ENCODE measurements at places on chromosomes 12 and 14.

- DNase-seq = no peak
Measured at GRCh38 chr12:94712815-94713515, 62.6 kb upstream of the TMCC3 start.

DNA sequence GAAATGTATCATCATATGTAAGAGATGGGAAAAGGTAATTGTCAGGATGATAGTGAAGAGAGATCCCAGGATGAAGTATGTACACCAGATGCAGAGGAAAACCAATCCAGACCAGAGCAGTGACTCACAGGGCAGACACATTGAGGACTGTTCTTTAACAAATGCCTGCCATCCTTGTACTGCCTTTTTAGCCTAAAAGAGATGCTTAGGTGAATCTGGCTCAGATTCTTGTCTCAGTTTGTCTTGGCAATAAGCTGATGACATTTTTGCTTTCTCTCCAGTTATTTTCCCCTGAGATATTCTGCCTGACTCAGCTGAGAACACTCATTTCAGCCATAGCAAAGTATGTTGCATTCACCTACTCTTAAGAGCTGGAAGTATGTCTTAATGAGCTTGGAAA is 405.3 kb upstream of the USP15 start:
- no peak for DNase-seq

DNA sequence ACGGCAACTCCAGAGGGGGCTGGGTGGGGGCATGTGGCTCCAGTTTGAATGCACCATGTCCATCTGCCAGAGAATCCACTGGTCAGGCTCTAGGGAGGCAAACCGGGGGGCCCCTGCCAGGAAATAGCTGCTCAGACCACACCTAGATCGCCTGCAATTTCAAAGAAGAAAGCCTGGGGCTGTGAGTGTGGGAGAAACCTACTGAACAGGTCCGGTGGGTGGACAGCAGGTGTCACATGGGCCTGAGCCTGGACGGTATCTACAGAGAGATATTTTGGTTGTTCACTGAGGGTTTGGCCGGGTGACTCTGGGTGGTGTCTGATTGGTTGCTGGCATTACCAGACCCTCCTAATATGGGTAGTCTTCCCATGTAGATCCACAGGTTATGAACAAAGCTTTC is 32.0 kb downstream of the DAO start:
- no peak for DNase-seq

- DNase-seq = no peak
Measured at GRCh38 chr12:79435742-79436141, 255.0 kb downstream of the PAWR start.

- no peak for DNase-seq
Measured at GRCh38 chr12:14976658-14977057, 3.8 kb downstream of the PDE6H start.

DNA sequence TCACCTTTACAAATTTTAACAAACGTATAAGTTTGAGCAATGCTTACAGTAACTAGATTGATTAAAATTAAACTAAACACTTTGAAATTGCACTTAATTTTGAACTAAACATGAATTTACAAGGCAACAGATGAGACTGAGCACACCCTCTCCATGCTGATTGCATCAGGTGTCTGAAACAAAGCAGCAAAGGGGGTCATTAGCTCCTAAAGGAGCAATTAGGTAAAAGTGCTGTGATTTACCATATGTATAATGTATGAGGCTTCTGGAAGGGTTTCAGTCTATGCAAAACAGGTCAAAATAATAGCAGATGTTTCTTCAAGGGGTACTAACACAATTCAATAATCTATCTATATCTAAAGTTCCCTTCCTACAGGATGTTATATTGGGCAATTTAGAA is 98.8 kb upstream of the LMNTD1 start:
- DNase-seq = no peak

DNA sequence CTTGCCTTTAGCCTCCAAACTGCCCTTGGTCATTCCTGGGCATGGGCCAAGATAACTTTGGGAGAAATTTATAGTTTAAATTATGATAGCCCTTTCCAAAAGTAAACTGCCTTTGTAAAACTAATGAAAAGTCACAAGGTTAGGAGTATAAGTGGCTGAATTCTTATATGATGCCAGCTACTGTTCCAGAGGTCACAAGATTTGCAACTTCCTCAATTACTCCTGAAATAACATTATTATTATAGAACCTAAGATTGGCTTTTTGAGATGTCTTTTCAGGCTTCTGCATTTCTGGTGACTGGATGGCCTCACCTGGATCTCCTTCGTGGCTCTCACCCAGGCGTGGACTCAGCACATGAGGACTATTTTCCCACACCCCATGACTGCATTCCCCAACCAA is 55.0 kb downstream of the OSBPL8 start:
- DNase-seq = no peak

DNA sequence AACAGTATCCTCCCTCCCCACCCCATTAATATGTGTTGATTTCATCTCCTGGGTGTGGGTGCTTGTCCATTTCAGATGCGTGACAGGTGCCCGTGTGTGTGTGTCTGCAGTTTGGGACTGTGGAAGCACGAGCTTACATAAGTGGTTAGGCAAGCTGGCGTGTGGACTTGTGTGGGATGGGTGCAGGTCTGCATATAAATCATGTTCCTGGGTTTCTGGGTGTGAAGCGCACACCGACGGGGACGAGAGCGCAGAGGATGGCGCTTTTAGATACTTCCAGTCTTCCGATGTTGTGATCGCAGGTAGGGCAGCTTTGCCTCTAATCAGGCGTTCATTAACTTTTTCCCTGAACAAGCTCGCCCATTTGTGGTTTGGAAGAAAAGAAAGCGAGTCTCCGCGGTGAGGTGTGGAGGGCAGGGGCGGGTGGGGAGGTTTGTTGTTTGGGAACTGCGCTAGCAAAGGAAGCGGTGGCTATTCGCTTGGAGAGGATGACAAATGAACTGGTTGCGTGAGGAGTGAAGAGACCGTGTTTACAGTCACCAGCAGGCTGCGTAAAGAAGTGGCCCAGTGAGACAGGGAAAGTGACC is 865 bp downstream of the RGS6 start:
- no peak for DNase-seq

- DNase-seq = no peak
Measured at GRCh38 chr12:114306646-114307045, 99.3 kb downstream of the TBX5 start.

- peak; percentile 27 for DNase-seq
Measured at GRCh38 chr12:108850854-108851573, 6.4 kb downstream of the SSH1 start.

GRCh38 chr14:95424529-95424928 is 91.9 kb downstream of the SYNE3 start:
- DNase-seq = no peak

GRCh38 chr14:26008290-26008689 is 589.5 kb downstream of the NOVA1 start:
- DNase-seq = no peak

DNA sequence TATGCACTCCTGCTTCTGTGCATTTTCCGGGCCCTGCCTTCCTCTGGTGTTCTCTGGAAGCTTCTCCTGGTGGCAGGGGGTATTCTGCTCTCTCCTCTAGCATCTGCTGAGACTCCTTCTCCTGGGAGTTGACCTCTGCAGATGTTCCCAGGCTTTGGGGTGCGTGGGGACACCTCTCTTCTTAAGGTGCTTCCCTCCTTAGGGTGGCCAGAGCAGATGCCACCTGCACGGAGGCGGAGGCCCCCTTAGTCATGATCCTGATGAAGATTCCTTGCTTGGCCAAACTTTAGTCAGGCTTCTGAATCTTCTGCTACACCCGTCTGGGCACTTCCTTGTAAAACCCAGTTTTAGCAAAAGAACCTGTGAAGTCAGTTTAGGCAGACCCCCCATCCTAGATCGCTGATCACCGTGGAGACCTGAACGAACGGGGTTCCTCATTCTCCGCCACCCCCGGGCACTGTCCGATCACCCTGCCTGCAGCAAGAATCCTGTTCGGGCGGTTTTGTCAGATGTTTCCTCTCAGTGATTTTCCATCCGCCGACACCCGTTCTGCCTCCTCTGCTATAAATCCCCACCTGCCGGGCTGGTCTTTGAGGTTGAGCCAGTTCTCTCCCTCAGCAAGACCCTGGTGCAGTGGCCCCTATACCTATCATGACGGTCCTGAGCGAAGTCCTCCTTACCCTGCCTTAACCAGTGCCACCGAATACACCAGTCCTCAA is 111.9 kb downstream of the CALM1 start:
- DNase-seq = no peak

- no peak for DNase-seq
Measured at GRCh38 chr14:74670726-74671411, 42.0 kb downstream of the AREL1 start.

DNA sequence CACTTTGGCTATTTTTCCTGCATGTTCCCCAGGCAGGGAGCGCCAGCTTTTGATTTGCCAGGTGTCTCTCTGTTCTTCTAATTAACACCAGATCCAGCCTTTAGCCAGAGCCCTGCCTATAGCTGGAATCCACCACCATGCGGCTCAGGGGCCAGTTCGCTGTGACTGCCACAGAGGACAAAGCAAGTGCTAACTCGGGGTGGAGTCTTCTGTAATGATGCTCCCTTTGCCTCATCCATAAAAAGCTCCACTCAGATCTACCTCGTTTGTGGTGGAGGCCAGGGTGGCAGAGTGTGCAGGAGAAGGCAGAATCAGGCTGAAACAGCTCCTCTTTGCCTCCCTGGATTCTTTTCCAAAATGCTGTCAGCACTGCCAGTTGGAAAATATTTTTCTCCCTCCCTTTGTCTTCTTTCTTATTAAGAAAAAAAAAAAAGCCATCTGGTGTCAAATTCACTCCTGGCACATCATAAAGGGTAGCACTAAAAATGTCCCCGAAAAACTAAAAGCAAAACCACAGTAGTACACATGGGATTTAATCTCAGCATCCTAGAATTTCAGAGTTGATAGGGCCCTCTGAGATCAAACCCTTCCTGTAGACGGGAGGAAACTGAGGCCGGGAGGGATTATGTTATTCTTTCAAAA is 18.0 kb upstream of the CTDSP2 start:
- DNase-seq = no peak

GRCh38 chr12:118103601-118104382 is at the start of gene VSIG10:
VSIG10 (minus strand) TSS chr12:118104011; CDS start chr12:118103671, 340 bp downstream.
- DNase-seq = peak; percentile 7

DNA sequence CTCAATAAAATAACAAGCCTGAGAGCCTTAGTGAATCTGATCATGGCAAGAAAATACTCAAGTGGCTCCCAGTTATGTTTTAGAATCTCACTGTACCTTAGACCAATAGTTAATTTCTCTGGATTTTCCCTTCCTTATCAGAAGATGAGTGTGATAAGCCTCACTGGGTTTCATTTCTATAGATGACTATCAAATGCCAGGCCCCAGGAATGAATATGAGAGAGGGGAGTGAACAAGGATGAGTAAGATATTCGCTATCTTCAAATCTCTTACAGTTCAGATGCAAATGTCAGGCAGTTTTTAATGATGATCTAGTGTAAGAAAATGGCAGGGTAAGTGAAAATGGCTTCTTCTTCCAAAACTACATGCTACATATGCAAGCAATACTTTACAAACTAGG is 26.1 kb upstream of the OR10P1 start:
- no peak for DNase-seq

GRCh38 chr14:67517083-67517482 is 16.0 kb upstream of the PLEKHH1 start:
- no peak for DNase-seq

GRCh38 chr12:114955414-114956014 is 271.5 kb upstream of the TBX3 start:
- no peak for DNase-seq

GRCh38 chr14:22824711-22825359 is 4.9 kb upstream of the MRPL52 start:
- peak; percentile 6 for DNase-seq

GRCh38 chr12:16221776-16222175 is 55.7 kb downstream of the SLC15A5 start:
- DNase-seq = no peak

- DNase-seq = peak; percentile 52
Measured at GRCh38 chr12:90253674-90254181, 545.1 kb upstream of the ATP2B1 start.

- DNase-seq = no peak
Measured at GRCh38 chr12:28127455-28127854, 62.8 kb upstream of the CCDC91 start.

DNA sequence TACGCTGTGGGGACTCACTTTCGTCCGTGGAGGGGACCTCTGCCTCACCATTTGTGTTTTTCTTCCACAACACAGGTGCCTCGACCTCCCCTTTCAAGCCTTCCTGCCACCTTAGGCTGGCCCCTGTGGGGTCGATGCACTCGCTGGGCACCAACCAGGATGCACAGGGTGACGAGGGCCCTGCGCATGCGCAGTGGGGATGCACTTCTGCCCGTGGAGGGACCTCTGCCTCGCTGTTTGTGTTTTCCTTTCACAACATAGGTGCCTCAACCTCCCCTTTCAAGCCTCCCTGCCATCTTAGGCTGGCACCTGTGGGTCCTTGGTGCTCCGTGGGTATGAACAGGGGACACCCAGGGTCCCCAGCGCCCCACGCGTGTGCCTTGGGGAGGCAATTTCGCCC is 356.8 kb downstream of the ALG10 start:
- DNase-seq = no peak

- no peak for DNase-seq
Measured at GRCh38 chr12:79689477-79690141, 1.2 kb downstream of the PAWR start.

GRCh38 chr14:91335191-91336092 is 82.2 kb downstream of the CCDC88C start:
- no peak for DNase-seq

DNA sequence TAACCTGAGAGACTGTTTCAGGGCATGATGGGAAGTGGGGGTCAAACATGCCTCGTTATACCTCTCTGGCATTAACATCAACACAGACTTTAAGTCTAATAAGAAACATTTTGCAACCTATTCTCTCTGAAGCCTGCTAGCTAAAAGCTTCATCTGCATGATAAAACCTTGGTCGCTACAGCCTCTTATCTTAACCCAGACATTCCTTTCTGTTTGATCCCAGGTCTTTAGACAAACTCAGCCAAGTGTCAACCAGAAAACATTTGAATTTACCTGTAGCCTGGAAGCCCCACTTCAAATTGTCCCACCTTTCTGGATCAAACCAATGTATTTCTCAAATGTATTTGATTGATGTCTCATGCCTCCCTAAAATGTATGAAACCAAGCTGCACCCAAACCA is 9.1 kb downstream of the PPP2R3C start:
- DNase-seq = no peak

DNA sequence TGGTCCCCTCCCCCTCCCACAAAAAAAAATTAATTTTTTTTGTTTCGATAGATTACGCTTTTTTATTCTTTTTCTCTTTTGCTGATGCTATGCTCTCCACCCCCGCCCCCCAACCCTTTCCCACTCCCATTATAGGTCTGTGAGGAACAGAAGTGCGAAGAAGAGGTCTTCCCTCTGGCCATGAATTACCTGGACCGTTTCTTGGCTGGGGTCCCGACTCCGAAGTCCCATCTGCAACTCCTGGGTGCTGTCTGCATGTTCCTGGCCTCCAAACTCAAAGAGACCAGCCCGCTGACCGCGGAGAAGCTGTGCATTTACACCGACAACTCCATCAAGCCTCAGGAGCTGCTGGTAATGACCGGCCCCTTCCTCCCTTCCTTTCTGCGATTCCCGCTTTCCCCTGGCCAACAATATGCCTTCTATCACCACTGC is 2.3 kb downstream of the CCND2 start:
- DNase-seq = no peak

DNA sequence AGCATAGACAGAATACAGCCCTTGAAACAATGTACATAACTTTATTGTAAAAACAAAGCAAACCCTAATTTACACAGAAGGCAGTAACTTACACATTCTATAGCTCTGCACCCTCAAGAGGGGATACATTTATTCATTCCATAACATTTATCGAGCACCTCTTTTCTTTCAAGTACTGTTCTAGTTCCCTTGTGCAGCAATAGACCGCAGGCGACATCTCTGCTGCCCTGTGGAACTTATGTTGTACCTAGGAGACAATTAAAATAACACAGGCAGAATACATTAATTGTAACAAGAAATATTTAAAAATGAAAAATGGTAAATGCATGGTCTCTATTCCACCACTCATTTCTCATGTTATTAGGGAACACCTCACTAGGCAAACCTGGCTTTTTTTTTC is 1.4 kb upstream of the ARHGDIB start:
- no peak for DNase-seq
